Activated CD4-positive, CD25-positive, alpha-beta regulatory T cell (primary cell): ENCODE measurements at places on chromosomes 12 and 14.

GRCh38 chr14:31024010-31024480 lies 1.4 kb upstream of the AP4S1 start:
- DNase-seq, result no peak

GRCh38 chr14:96368534-96368933 lies 5.2 kb downstream of the GSKIP start:
- no peak for DNase-seq

DNA sequence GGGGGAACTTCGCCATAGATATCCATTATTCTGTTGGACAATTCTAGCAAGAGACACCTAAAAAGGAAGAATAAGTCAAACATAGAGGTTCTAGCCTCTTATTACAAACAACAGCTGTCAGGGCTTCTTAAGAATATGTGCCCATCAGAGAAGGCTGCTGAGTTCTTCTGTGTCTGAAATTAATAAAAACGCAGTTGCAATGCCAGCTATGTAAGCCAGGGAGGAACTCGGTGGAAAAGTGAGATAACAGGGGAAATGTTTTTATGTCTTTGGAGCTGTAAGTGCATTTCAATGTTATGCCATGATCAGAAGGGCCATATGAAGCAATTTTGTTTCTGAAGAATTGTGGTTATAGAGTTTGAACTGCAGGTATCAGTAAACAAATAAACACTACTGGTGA lies 95.0 kb downstream of the SYT1 start:
- no peak for DNase-seq

DNA sequence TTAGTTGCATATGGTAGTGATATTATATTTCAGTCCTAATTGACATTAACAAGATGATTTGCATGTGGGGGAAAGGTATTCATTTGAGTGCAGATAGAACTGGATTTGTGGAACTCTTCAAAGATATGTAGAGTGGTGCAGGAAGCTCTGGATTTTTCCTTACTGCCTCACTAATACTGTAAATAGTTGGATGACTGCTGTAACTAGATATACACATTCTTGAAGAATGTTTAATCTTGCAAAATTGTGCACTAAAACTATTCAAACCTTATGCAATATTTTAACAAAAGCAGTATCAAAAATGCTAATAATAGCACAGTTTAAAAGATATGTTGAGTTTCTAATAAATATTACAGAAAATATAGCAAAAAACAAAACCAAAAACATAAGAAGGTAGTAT lies 43.1 kb upstream of the ATF7IP start:
- DNase-seq, result no peak

DNA sequence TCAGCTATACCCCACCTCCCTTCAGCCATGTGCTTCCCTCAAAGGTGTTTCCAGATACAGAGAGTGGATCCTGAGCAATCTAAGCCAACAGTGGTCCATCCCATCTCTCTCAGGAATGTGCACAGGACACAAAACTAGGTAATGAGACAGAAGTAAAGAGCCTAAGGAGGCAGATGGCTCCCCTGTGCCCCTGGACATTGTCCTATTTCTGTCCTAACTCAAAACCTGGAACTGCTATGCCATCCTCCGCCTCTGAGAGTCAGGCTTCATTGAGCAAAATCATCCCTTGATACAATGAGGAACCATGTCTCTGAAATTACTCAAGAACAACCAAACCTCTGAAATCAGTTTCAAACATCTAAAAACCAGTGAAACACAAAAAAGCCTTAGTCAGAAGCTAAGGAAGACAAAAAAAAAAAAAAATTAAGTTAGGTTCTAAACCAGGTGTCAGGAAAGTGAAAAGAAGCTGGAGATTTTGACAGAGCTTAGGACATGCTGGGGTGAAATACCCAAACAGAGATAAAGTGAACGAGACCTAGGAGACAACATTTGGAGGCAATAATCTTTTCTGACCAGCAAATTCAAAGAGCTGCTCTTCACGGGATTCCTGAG lies 200.3 kb upstream of the PLEKHG7 start:
- DNase-seq, result no peak

DNA sequence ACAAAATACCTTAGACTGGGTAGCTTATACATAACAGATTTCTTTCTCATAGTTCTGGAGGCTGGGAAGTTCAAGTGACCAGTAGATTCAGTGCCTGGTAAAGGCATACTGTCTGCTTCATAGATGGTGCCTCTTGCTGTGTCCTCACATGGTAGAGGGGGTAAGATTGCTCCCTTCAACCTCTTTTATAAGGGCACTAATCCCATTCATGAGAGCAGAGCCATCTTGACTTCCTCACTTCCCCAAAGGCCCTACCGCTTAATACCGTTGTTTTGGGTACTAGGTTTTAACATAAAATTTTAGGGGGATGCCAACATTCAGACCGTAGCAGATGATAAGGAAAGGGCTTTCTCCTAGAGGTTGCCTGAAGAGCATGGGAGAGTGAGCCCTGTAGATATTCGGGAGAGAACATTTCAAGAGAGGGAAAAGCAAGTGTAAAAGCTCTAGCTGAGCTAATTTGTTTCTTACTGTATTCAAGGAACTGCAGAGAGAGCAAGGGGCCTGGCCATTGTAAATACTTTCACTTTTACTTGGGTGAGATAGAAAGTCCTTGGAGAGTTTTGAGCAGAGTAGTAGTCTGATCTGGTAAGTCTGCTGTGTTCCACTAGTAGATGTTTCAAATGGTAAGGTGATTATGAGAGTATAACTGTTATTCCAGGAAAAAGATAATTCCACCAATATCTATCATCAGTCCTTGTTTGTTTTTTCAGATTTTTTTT lies 27.3 kb downstream of the FRS2 start:
- DNase-seq, result no peak

- no peak for DNase-seq
Observed at GRCh38 chr14:66680216-66680615, 172.3 kb downstream of the GPHN start.

DNA sequence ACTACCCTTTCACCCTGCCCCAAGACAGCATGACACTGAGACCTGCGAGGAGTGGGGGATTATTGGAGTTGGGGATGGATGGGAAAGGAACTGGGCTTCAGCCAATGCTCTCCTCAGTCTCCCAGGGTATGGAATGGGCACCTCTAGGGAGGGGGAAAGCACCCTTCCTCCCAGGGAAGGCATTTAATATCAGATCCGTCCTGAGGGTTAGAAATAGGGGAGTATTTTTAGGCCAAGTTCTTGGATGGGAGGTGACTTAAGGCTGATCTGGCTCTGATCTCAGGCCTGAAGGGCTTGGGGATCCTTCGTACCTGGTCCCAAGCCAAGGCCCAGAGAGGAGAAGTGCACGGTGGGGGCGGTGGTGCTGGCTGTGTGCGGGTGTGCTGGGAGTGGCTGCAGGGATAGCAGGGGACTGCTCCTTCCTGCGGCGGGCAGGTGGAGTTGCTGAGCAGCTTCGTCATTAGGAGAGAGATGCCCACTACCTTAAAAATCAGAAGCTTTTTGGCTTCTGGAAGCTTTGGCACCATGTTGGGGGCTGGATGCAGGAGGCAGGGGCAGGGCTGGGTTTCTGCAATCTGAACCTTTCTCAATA lies 7.0 kb upstream of the CEBPE start:
- no peak for DNase-seq

DNA sequence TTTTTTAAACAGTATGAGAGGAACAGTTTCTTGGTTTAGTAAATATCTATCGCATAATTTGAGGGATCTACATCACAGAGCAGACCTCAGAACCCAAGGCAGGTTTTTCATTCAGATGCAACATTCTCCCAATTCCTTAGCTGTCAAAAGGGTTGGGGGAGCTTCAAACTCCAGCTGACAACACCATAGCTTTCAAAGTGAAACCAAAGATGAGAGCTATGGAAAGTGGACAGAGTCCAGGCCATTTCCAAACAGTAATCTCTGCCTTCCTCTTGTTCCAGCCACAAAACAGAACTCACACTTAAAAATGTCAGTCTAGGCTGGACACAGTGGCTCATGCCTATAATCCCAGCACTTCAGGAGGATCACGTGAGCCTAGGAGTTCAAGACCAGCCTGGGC lies 87.8 kb downstream of the SPRING1 start:
- DNase-seq, result no peak

GRCh38 chr14:52366796-52367315 lies 52.7 kb downstream of the PTGER2 start:
- DNase-seq, result no peak

DNA sequence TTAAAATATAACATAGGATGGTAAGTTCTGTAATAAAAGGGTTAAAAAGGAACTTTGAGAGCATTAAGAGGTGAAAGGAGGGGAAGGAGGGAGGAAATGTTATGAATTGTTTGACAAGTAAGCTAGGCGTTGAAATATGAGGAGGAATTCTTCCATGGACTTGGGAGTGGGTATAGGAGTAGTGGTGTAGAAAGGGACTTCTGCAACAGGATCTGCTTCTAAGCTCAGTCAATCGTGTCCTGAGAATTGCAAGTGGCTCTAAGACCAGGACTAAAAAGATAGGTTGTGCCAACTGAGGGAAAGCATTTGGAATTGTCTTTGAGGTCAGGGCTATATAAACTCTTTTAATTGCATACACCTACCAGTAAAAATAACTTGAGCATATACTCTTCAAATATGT lies 74.1 kb upstream of the SLC38A2 start:
- DNase-seq, result no peak

DNA sequence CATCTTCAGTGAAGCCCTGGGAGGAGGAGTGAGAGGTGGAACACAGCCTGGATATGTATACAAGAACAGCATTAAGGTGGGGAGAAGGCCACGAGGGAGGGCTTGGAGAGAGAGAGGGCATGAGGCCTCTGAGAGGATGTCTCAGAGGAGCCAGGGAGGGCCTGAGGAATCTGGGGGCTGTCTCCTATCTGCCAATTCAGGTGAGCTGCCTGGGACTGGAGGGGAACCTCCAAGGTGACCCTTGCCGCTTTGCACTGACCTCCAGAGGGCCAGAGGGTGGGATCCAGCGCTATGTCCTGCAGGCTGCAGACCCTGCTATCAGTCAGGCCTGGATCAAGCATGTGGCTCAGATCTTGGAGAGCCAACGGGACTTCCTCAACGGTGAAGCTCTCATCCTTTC lies 4.4 kb downstream of the ARHGEF25 start:
- no peak for DNase-seq

DNA sequence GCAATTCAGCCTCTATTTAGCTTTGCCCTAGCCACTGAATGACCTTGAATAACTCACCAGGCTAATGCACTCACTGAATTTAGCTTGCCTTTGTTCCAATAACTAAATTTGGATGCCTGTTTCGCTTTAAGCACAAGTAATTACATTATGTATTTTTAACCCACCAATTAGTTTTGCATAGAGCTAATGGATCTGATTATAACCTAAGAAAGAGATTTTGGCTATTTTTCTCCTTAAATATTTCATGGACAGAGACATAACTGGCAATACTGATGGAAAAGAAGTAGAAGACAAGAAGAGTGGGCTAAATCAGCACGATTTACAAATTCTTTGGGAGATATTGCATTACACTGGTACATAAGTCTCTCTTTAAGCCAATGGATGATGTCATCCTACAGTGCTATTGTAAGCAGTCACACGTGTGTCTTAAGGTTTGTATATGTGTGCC lies 85.7 kb downstream of the AKAP6 start:
- no peak for DNase-seq

DNA sequence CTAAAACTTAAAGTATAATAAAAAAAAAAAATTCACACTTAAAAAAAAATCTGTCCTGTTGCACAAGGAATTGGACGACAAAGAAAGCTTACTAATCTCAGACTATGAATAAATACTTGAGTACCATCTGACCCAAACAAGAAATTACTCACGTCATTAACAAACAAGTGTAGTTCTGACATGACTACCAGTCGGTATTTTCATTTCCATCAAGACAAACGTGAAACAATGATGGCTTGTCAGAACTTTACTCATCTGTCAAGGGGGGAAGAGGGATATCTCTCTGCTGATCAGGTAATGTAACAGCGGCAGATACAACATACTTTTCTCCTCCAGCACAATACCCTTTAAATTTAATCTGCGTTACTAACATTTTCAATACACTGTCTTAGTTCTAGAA lies 78.3 kb downstream of the CDK17 start:
- DNase-seq, result no peak

- no peak for DNase-seq
Observed at GRCh38 chr14:24978862-24979724, 70.9 kb downstream of the STXBP6 start.

GRCh38 chr12:52123487-52124186 lies 44.1 kb downstream of the SMIM41 start:
- DNase-seq, result no peak

- no peak for DNase-seq
Observed at GRCh38 chr12:51972849-51973273, 21.4 kb downstream of the ACVR1B start.

DNA sequence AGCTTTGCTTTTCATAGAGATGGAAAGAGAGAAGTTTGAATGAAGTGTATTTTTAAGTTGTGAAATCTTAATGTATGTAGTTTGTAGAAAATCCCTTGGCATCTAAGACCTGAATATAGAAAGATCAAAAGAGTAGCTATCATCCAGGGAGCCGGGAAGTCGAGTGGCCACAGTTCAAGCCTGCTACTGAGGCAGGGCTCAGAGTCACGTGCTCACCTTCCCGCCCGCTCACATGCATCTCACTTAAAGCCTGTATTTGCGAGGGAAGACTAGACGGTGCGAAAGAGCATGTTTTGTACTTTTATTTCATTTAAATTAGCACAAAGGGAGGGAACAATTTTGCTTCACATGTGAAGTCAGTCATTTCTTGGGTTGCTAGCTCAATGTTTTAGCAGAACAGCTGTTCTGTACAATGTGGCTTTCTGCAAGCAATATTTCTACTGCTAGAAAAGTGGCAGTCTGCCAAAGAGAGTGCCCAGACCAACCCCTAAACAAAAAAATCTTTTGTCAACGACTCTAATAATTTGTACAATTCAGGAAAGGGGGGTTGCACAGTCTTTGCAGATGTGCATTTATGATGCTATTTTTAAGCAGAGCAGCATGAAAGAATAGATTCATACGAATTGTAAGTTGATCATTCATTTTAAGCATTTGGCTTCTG lies 290.7 kb downstream of the NPAS3 start:
- DNase-seq, result no peak

DNA sequence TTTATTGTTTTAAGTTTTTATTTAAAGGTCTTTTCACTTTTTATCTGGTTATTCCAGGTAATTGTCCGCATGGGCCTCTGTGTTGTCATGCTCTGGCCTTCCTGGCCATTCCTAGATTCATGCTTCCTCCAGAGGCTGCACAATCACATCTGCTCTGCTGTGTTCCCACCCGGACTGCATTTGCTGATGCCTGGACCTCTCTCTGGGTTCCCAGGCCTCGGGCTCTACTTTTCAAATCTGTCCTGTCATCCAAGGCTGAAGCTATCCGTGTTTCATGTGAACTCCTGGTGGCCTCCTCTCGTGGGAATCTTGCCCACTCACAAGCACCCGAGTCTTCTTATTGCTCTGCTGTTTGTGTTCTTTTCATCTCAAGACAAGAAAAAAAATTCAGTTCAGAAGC lies 16.1 kb upstream of the VDR start:
- no peak for DNase-seq

DNA sequence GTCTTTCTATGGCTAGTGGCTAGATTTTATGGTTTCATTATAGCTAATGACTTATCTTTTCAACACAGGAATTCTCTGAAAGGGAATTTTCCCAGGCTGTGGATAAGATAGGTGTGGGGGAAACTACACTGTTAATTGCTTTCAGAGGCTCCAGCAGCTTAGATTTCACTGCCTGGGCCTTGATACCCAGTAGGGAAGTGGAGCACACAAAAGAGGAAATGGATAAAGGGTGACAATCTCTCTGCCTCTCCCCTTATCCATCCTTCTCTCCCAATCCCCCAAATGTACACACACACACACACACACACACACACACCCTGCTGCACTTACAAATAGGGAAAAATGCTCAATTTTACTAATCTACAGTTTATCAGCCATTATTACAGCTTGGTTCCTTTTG lies 19.1 kb downstream of the SIX4 start:
- DNase-seq, result no peak
